ENCODE measurements at places on chromosomes 6 and 20.

DNA sequence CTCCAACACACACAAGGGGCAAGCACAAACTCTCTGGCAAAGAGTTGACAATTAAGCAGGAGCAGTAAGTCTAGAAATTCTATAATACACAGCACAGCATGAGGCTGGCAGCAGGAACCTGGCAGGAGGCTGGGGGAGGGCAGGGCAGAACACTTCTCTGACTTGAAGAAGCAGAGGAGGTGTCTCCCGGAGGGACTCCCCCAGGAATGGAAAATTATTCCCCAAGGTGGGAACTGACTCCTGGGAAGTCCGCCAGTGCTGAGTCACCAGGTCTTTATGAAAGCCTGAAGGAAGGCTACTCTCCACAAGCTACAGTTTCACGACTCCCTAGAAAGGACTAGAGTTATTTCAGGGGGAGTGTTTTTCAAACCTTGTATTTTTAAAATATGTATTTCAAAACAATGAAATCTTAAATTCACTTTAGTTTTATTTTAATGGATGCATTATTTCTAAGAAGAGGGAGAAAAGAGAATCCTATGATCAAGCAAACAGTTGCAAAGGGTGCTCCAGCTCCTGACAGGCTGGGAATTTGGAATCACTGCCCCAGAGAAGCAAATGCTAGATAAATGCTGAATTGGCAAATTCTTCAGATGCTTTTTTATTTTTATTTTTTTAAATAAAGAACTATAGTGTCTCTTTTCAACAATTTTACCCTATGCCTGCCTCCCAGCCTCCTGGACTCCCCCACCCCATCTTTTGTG is 192.8 kb downstream of the LY86 start:
- no peak for DNase-seq

GRCh38 chr6:57064809-57065208 is 18.3 kb downstream of the KIAA1586 start:
- DNase-seq = no peak

- DNase-seq = no peak
These were observed 125.3 kb upstream of the SPACA1 start for GRCh38 chr6:87922196-87922946.

DNA sequence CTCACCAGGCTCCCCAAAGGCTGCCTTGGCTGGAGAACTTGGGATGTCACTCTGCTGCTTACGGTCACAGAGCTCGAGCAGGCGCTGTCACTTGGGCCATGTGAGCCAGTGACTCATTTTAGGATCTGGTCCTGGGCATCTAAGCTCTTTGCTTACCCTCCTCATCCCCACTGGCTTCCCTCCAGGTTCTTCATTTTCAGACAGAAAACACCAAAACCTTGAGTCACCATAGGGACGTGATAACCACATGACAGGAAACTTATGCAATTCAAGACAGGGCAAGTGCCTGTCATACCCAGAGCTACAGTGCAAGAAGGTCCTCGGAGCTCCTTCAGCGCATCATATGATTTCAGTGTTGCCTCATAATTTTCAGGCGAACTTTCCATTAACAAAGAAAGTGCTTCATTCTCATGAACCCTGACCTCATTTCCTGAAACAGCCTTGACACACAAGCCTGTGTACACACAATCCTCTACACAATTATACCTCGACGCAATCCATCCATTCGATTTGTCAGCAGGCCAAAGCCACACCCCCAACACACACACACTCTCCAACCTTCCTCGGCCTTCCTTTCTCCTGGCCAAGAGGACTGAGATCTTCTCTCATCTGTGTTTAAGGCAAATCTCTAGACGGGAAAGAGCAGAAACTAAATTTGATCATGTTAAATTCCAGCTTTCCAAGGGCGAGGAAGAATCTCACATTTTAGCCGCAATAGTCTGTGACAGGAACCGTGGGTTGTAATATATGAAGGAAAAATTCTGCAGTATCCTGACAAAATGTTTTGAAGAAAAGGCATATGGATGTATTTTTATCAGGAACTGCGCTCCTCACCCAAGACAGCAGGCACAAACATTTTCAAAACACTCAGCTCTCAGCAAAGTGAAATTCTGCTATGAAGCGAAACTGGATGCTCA is 25.3 kb downstream of the TBC1D7 start:
- DNase-seq = no peak

DNA sequence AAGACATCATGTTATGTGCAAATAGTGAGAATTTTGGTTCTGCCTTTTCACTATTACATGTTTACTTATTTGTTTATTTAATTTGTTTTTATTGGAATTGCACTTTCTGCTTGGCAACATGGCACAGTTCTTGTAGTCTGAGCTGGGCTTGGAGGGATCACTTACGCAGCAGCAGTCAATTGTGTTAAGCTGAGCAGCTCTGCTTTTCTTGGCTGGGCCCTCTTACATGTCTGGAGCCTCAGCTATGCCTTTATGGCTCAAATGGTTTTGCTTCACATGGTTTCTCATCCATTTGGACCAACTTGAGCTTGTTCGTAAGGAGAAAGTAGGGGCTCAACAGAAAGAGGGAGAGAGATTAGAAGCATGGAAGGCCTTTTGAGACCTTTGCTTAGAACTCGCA is 327.5 kb upstream of the EPHA7 start:
- no peak for DNase-seq

DNA sequence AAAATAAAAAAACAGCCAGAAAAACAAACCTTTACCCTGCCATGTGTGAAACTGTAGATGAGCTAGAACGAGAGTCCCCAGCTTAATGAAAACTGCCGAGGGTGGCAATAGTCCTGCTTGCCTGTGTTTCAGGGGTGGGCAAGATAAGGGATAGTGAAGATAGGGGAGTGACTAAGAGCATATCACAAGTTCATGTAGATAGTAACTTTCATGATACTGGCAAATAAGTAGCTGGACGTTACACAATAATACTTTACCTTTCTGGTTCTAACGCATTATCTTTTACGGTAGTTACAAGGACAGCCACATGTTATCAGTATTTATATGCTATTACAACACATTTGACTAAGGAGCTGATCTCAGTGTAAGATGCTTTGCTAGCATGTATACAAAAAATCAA is 9.3 kb upstream of the FBXO9 start:
- no peak for DNase-seq

Measured in activated naive CD4-positive, alpha-beta T cell (primary cell).